NCI-H774 (cell line): ENCODE measurements at places on chromosomes 12 and 14.

DNA sequence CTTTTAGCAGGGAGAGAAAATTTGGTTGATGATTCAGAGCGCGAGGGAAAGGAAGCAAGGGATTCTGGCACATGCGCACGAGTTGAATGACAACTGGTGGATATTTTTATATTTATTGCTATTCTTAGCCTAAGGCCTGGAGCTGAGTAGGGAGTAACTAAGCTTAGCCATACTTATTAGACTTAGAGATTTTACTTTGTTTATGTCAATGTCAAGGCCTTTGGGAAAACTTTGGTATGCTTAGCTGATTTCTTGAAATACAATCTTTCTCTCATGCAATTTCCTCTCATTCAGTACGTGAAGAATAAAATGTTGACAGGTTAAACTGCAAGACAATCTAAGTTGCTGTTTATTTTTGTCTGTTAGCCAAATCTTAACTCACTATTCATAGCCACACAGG lies 101.1 kb downstream of the CRADD start:
- DNase-seq = no peak

DNA sequence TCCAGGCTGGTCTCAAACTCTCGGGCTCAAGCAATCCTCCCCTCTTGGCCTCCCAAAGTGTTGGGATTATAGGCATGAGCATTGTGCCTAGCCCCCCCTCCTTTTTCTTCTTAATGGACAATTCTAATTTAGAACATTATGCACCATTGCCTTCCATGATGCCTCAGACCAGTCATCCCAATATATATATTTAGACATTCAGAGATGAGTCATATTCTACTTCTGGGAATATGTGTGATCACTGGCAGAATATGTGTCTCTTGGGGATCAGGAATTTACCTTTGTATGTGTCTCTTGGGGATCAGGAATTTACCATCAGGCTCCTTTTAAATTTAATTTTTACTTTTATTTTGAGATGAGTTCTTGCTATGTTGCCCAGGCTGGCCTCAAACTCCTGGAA lies 7.5 kb upstream of the CCDC177 start:
- no peak for DNase-seq

- DNase-seq = no peak
These were observed 31.9 kb upstream of the FBXO34 start for GRCh38 chr14:55239320-55239719.

DNA sequence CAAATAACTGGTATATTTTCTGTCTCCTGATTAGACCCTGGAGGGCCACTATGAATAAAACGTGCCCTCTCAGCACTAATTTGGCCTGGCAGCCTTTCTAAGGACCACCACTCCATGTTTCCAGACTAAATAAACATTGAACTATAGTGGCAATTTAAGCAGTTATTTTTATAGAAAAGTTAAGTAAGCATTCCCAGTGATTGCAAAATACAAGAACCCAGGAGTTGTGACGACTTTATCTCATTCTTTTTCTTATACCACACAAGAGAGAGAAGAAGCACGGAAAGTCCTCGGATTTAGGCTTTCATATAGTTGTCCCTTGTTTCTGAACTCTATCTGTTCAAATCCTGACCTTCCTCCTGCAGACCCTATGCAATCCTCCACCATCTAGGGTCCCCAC lies 23.1 kb upstream of the STRAP start:
- no peak for DNase-seq

DNA sequence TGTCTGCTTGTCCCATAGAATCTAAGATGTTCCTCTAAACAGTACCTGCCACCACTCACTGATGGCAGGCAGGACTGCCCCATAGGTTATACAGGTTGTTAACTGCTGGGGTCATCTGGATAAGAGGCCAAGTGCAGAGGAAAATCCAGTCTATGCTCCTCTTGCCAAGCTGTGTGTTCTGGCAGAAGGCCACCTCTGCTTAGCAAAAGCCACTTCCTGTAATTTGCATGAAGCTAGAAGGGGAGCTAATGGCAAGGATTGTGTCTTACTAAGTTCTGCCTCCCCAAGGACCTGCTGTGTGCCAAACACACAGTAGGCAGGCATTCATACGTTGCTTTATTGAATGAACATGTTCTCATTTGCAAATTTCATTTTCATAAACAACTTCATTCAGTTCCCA lies 445.4 kb downstream of the BCL11B start:
- DNase-seq = no peak

- DNase-seq = no peak
These were observed 1.0 kb upstream of the ANG start for GRCh38 chr14:20687362-20688166.

DNA sequence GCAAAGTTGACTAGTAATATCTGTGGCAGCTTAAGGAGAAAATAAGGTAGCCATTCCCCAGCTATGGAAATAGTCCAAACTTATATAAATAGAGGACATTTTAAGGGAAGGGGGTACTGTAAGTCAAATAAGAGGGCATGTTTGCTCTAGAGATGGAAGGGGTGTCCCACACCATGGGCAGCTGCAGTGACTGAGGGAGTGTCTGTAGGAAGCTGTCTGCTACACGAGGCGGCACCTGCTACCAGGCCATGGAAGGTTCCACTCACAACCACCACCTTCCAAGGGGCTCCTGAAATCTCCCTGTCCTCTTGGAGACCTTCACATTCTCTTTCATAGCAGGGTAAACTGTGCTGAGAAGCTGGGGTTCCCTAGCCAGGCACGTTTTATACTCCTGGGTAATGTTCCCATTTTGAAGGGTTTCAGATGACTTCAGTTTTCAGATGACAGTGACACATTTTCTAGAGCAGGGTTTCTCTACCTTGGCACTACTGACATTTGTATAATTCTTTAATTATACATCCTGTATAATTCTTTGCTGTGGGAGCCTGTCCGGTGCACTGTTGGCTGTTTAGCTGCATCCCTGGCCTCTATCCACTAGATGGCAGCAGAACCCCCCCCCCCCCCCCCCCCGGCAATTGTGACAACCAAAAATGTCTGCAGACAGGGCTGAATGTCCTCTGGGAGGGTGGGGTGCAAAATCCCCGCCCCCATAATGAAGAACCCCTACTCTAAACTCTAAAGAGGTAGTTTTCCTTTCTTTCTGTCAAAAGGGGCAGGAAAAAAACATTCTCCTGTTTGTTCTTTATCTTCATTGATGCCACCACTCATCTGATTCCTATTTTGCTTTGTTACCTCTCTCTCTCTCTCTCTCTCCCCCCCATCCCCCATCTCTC lies 11.6 kb upstream of the SMCO2 start:
- DNase-seq = no peak

- peak; percentile 81 for DNase-seq
These were observed 31.8 kb upstream of the PLEKHG6 start for GRCh38 chr12:6278439-6279255.

DNA sequence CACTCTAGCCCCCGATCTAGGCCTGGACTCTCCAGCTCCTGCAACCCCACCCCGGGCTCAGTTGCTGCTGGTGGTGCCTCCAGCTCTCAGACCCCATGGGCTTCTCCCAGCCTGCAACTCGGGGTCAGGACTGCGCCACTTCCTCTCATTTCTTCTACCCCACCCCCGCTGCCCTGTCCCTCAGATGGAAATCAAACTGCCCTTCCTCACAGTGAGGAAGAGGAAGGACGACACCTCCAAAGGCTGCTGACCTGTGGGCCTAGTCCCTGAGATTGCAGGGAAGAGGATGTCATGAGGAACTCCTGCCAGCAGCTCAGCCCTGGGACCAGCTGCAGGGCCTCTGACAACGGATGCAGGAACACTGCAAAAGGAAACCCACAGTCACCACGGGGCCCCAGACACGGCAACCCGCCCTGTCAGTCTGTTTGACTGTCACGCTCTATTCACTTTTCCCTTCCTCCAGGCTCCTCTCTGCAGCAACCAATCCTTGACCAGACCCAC lies 29.3 kb upstream of the PNMA1 start:
- no peak for DNase-seq

- no peak for DNase-seq
These were observed 75.6 kb upstream of the TMEM132C start for GRCh38 chr12:128191380-128191779.

DNA sequence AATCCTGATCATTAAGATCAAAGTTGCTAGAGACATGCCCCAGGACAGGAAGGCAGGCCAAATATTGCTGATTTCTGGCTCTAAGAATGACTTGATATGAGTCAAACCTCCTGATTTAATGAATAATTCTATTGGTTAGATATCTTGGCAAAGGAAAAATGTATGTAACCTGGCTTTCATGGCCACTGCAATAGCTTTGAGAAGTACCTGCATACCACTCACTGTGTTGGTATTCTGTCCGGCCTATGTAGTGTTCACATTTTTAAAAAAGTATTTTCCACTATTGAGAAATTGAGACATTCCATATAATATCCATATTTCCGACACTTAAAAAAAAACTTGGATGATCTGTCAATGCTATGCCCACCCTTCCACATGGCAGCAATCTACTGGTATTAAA lies 283.1 kb upstream of the SOX5 start:
- DNase-seq = no peak

DNA sequence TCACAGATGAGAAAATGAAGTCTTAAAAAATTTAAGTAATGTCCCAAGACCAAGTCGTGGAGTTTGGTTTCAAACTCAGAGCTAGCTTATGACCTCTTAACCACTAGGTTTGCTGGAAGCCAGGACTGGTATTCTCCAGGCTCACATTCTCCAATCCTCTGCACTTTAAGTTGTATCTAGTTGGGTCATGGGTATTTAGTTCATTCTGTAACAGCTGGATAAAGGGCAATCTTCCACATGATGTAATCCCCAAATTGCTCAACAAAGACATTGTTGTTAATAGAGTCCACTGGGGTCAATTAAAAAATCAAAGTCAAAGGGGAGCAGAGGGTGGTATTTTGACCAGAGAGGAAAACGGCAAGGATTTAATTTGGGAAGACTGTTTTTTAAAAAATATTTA lies 17.8 kb upstream of the GAS2L3 start:
- DNase-seq = no peak

- no peak for DNase-seq
These were observed 64.3 kb downstream of the KDM2B start for GRCh38 chr12:121516437-121517011.

DNA sequence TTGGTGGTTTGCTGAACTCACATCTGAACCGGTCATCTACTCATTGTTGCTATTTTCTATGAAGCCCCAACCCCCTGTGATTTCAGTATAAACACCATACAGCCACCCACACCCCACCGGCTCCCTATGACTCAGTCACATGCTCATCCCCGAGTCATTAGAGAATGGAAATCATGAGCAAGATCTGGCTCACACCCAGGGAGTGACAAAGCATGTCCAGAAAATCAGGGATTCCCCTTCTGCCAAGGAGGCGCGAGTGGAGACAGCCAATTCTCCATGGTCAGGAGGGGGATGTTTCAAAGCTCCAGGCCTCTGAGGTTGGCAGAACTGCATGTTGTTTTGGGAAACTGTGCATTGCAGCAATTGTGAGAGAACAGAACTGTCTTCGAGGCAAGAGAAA lies 657.5 kb upstream of the TBX3 start:
- DNase-seq = no peak

DNA sequence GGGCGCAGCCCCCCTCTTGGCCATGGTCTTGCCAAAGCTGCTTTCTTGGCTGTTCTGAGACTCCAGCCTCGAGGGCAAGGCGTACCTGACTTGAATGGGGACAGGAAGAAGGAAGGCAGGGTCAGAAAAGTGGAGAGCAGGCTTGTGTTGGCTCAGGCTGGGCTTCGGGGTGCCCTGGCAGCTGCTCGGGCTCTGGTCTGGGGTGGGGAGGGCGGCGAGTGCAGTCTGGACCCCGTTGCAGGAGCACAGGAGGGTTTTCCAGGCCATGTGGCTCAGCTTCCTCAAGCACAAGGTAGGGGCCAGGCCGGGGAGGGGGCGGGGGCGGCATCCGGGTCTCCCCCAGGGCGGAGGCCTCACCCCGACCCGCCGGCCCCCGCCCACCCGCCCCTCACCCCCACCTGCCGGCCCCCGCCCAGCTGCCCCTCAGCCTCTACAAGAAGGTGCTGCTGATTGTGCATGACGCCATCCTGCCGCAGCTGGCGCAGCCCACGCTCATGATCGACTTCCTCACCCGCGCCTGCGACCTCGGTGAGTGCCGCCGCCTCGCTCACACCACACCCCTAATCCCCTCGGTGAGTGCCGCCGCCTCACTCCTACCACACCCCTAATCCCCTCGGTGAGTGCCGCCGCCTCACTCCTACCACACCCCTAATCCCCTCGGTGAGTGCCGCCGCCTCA lies 4.2 kb downstream of the NOC4L start:
- no peak for DNase-seq

GRCh38 chr12:19575337-19576243 lies 136.3 kb downstream of the AEBP2 start:
- DNase-seq = peak; percentile 39

DNA sequence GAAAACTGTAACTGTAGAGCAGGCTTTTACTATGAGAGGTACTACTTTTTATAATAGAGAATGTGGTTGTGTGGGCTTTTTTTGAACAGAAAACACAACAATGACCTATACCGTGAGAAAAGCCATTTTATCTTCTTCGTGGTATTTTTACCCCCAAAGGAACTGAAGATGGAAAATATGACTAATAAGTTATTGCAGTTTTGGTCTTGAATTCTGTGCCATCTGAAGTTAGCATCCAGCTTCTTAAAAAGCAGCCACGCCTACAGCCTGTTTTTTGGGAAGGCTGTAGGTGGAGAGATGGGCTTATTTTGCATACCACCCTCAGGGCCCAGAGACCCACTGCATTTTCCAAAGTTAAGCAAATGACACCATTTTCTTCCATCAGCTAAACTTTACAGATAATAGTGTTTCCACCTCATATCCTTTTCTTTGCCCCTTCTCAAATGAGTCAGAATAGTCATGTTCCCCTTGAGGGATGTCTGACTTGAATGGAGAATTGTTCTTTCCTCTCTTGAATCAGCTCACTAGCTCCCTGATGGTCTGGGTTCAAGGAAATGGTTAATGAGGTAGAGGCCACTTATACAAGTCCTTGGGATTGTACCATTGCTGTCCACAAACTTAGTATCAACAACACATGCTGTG lies 53.0 kb downstream of the TBC1D30 start:
- DNase-seq = no peak

- DNase-seq = peak; percentile 79
These were observed 159.4 kb upstream of the TMTC2 start for GRCh38 chr12:82527165-82527780.

DNA sequence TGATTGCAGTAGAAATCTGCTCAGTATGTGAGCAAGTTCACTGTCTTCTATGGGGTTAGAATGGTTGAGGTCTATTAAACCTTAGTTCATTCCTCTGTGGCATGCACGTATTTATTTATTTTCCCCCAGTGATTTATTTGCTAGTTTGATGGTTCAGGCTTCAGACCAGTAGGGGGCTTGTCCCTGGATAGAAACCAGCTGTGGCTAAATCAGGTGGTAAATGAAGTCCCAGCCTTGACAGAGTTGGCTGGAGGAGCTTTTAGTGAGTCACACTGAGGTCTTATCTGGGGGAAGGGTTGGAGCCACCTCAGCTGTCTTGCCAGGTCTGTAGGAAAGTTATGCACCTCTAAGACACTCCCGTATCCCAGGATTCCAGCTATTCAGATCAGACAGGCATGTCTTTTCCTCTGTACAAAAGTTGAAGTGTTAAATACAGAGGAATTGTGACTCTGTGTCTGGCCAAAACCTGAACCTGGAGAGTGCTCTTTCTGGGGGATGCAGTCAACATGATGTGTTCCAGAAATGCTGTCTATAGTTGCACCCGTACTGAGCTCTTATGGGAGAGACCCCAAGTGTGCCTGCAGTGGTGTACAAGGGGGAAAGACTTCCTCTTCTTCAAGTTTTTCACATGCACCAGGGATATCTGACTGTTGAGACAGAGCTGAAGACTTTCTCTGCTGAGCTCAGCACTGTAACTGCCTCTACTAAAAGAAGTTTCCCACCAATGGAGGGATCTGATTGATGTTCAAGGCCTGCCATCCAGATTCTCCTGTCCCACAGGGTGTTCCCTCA lies 1322.1 kb downstream of the TMEM121 start:
- DNase-seq = no peak

GRCh38 chr14:68544081-68544892 lies 248.6 kb downstream of the ZFP36L1 start:
- no peak for DNase-seq

GRCh38 chr12:59372956-59373355 lies 222.9 kb upstream of the SLC16A7 start:
- no peak for DNase-seq
